ENCODE measurements at places on chromosomes 6 and 20. TPM values are rescaled to one million over a fixed set of nuclear protein-coding genes. Genes with fewer than 3 reads are reported as not detected.

DNA sequence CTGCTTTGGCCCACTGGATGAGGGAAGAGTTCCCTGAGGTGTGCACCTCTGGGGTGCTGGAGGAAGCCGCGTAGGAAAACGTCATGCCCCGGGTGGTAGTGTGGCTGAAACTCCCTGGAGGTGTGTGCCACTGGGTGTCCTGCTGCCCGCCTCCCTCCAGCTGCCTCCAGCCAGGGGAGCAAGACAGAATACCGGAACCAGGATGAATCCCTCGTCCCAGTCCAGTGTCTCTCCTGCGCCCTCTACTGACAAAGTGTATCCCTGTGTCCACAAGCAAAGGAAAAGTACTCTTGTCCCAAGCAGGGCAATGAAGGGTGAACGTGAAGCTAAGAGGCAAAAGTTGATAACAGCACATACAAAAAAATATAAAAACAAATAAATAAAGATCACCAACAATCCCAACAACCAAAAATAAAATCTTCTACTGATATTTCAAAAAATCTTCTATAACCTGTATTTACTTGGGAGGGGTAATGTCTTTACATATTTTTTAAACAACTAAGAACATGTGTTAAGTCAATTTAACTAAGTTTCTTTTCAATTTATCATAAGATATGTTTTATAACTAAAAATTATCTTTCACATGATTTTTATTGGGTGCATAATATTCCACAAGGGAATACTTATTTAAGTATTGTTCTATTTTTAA, 437.6 kb downstream of the MAFB start:
- no peak for DNase-seq

DNA sequence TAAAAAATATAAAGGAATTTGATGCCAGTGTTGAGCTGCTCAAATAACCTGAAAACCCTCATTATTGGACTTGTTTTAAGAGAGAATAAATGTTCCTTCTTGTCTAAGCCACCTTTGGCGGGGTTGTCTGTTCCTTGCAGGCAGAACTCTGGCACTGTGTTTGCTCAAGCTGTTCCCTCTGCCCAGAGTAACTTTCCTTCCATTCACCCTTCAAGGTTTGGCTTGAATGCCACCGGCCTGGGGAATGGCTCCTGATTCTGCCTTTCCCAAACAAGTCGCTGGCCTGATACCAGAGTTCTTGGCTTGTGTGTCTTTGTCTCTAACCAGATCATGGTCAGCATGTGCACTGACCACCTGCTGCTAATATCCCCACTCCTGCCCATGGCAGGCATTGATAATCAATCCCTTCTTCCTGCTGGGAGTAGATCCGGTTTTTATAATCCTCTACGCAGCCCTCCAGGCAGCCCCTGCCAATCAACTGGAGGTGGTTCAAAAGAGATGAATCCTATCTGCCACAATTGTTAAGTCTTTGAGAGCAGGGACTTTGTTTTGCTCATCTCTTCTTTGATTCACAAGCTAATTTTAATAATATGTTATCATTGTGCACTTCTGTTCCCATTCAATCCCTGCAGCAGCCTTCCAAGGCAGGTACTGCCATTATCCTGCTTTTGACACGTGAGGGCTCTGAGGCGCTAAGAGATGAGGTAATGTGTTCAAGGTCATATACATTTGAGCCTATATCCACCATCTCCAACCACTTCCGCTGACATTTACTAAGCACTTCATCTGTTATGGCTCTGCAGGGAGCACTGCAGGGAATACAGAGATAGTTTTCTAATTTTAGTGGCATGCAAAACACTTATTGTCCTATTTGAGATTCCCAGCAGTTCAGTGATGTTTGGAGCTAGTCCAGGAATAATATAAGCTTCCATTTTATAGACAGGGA, 3.1 kb upstream of the CCM2L start:
- DNase-seq = no peak

GRCh38 chr6:170186006-170186935, 104.6 kb downstream of the DLL1 start:
- DNase-seq = no peak

DNA sequence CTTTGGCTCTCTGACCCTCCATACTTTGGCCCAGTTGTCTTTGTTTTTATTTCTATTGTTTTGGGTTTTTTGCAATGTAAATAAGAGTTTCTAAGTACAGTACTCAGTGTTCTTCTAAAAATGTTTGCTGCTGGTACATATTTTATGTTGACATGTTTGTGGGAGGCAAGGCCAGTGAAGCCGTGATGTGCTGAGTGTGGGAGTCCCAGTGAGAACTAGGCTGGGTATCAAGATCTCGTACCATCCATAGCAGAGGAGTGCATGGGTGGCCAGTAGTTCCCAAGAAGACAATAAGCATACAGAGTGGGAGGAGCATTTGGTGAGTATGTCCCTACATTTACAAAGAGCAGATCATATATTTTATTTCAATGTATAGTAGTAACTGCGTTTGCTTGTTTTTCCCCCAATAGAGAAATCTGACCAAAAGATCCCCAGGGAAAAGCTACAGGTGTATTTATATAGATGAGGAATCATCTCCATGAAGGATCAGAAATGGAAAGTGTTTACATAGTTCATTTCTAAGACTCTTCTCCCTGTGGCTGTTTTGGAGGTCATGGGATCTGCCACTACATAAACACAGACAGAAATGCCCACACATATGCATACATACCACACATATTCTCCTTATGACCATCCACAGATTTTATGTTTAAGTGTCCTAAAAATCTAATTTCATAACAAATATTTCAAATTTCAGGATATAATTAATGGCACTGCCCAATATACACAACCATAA, 285.9 kb downstream of the ALDH8A1 start:
- no peak for DNase-seq

GRCh38 chr6:85565736-85566135, 27.9 kb downstream of the SNX14 start:
- DNase-seq = no peak

- no peak for DNase-seq
These were observed 36.3 kb downstream of the ROS1 start for GRCh38 chr6:117389227-117390057.

GRCh38 chr6:79610306-79611009, 20.7 kb upstream of the SH3BGRL2 start:
- no peak for DNase-seq

DNA sequence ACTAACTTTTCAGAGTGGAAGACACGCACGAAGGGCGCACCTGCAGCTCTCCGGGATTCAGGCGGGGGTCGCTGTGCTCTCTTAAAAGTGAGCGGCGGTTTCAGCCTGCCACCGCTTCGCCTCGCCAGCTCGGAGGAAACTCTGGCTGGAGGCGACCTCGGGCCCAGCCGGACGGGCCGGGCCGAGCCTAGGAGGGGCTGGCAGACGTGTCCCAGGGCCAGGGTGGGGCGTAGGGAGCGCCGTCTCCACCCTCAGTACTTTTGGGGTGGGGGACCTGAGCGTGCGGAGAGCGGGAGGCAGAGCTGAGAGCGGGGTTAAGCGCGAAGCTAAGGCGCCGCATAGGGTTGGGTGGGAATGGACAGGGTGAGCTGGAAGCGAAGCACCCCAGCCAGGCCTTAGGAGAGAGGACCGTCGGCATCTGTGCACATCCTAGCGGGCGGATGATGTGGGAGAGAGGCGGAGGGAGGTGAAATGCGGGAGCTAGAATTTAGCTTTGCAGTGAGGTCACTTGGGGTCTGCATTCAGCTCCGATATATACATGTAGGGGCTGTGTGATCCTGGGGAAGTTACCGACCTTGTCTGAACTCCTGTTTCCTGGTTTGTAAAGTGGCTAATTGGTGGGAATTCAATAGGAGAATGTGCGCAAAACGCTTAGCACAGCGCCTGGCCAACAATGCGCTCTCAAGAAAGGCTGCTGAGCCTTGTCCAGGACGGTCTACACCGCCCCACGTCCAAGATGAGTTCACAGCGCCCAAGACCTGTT, 6.5 kb upstream of the TFAP2A start:
- DNase-seq = no peak

Gene SLC18B1
- total RNA-seq = 3.0 TPM

Gene OPN5
- not detected for total RNA-seq

Gene FLOT1
- 168 TPM for total RNA-seq

Gene RAB44
- not detected for total RNA-seq

Measured in myocyte (in vitro differentiated cells).